CD4-positive, alpha-beta T cell treated with Interleukin-17A for 1 hour (primary cell): ENCODE measurements at places on chromosomes 2 and 18.

DNA sequence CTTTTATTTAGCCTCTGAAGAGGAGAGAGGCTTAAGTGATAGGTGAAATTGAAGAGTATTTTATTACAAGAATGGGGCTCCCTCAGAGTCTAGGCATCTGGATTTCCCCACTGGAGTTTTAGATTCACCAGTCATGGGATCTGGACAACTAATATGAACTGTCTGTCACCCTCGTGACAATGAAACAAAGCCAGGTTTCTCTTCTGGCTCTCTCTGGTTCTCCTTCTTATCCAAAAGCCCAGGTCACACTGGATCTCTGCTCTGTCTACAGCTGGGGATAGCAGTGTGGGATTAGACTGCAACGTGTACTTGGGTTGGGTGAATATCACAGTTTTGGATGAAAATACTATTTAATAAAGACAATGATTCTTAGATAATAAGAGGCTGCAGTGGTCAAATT, 31.2 kb downstream of the LHCGR start:
- DNase-seq: no peak

GRCh38 chr18:46675112-46675511, 18.1 kb upstream of the LOXHD1 start:
- DNase-seq: no peak

DNA sequence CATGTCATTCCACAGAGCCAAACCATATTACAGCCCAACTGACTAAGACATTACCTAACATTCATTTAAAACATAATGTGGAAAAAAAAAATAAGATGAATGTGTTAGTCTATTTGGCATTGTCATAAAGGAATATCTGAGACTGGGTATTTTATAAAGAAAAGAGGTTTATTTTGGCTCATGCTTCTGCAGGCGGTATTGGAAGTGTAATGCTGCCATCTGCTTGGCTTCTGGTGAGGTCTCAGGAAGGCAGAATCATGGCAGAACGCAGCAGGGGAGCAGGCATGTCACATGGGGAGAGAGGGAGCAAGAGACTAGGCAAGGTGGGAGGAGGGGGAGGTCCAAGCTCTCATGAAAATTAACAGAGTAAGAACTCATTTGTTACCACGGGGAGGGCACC, 504.8 kb upstream of the LRATD1 start:
- no peak for DNase-seq

DNA sequence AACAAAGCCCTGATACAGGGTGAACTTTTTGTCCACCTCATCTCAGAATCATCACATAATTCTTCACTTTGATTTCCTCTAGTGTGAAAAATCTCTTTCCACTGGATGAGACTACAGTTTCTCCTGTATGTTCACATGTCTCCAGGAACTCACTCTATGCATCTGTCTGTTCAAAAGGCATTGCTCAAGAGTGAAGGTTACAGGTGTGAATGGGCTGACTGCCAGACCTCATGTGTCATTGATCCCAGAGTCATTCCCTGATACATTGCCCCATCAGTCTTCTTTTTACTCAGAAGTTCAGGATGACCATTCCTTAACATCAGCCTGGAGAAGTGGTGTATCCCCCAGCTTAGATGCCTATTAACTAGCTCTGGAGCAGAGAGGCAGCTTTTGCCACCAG, 4.4 kb upstream of the DSC3 start:
- DNase-seq: no peak

- peak; percentile 25 for DNase-seq
Observed at GRCh38 chr2:73896362-73897239, 3.8 kb downstream of the ACTG2 start.

GRCh38 chr2:71125506-71126294, 4.3 kb downstream of the MCEE start:
- no peak for DNase-seq
